ENCODE measurements at places on chromosomes 2 and 18.

- no peak for DNase-seq
Measured at GRCh38 chr2:186755066-186755465, 61.2 kb downstream of the FAM171B start.

GRCh38 chr18:11464129-11464528 lies 145.3 kb upstream of the SLC35G4 start:
- no peak for DNase-seq

GRCh38 chr2:222146488-222146887 lies 152.3 kb downstream of the PAX3 start:
- DNase-seq: no peak

GRCh38 chr18:43887491-43887890 lies 610.2 kb upstream of the SYT4 start:
- no peak for DNase-seq

DNA sequence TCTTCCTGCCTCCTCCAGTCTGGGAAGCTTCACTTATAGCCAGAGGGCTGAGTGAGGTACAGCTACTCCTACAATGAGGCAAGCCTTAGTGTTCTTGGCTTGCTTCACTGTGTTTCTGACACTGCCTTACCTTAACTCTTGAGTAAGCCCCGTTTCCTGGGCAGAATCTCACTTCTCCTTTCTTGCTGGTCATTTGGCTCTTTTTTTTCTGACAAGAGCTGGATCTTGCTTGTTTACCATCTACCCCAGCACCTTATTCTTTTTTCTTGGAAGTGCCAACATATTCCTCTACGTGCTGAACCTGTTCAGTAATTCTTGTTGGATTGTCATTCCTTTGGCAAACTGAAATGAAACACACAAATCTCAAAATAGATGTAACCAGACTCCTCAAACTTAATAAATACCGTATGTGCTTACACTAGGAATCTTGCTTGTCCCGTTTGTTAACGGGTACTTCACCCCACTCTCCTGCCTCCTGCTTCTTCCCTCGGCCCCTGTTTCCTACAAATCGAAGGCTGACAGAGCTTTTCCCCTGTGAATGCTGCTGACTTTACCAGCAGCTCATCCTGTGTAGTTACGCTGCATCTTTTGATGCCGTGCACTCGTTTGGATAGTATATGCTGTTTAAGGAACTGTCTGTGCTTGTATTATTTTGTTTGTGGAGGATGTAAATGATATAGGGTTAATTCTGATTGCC lies 132.2 kb downstream of the FMNL2 start:
- no peak for DNase-seq

DNA sequence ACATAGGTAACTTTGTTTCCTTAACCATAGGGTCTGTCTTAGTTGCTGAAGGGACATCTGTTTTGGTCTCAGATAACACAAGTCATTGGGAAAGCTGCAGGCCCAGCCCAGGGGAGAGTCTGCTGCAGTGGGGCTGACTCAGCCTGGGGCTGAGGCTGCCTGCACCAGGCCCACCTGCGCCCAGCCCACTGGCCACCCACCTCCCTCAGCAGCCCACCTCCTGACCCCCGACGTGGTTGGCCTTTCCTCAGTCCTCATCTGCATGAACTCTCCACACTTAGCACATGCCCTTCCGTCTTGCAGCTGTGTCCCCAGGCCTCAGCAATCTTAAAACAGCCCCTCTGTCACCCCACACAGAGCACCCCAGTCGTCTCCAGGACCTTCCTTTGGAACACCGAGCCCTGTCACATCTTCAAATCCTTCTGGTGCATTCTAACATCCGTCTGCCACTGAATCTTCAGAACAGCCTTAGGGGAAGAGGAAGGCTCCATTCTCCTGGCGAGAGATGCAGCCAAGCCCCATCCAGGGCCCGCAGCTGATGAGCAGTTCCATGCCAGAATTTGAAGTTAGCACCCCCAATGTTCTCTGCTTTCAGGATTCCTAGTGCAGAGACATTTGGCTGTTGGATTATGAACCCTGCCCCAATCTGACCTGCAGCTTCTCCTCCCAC lies 231.4 kb downstream of the SEPTIN10 start:
- DNase-seq: no peak

DNA sequence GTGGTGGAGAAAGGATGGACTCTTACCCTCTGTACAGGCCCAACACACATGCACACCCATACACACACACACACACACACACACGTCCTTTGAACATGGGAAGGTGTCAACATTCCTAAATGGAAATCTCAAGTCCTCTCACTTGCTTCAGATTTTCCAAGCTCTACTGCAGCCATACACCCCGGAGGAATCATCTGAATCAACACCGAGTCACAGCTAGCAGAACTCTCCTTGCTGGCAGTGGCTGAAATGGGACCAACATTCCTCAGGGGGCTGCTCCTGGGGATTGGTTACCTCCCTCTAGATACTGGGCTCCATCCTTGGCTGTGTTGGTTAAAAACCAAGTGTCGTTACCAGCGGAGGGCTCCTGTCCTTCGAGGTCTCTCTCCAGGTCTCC lies 112.7 kb downstream of the BCL11A start:
- no peak for DNase-seq

- DNase-seq: no peak
Measured at GRCh38 chr2:151774506-151774905, 40.2 kb upstream of the NEB start.

DNA sequence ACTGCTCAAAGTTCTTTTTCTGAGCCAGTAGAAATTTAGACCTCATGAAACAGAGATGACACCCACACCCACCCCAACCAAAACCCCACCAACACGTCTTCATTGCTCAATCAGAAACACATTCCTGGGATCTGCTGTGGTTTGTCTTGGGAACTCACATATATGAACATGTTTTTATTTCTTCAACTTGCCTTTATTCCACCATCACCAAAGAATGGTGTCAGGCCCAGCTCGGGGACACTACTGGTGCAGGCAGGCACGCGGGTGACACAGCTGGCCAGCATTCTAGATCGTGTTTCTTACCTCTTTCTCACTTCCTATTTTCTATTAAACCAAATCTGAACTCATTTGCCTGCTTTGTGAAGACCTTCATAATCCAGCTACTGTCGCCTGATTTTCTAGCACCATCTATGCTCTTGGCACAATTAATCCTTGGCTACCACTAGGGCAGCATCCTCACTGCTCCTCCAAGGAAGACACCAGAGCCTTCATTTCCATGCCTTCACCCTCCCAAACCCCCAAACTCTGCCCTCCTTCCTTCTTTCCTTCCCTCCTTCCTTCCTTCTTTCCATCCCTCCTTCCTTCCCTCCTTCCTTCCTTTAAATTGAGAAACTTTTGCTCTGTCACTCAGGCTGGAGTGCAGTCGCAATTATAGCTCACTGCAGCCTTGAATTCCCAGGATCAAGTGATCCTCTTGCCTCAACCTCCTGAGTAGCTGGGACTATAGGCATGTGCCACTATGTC lies 157.1 kb downstream of the BCL2 start:
- DNase-seq: peak; percentile 32

DNA sequence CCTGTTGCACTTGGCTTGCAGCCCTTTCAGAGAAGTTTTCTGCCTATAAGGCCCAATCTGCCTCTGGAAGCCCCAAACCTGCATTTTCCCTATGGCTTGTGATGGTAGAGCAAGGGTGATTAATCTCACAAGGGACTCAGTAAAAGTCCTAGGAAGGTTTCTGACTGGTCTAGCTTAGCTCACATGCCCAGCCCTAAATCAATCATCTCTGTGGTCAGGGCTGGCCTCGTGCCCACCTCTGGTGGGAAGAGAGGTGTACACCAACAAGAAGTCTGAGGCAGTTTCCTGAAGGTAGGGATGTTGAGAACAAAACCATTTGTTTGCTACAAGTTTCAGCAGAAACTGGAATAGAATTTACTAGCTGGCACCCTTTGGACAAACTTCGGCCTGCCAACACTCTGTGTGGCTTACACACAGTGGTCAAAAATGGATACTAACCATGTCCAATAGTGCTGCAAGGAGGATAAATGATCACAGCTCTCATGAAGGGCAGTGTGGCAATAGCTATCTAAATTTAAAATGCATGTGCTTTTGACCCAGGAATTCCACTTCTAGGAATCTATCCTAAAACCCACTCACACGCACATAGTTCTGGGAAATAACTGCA lies 96.4 kb downstream of the EN1 start:
- no peak for DNase-seq

DNA sequence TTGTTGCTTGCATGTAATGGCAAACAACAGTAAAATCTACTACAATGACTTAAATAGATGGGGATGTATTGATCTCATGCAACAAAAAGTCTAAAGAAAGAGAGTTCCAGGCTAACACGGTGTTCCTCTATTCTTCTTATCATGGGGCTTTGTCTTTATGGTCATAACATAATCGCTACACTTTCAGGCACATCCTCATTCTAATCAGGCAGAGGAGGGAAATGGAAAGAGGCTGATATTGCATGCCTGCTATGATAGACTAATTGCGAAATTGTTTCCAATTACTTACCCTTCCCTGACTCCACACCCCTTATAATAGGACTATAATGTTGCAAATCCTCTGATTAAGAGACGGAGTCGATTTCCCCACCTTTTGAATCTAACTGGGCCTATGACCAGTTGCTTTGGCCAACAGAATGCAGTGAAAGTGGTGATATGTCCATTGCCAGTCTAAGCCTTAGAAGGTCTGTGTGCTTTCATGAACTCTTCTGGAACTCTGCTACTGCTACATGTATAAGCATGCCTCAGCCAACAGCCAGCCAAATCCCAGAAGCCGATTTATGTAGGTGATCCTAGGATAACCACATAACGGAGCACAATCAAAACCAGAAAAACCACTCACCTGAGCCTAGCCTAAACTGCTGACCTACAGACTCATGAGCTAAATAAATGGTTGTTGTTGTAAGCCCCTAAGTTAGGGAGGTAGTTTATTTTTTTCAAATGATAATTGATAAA lies 180.3 kb upstream of the TACR1 start:
- no peak for DNase-seq

GRCh38 chr2:147487286-147487977 lies 357.4 kb upstream of the ACVR2A start:
- no peak for DNase-seq

DNA sequence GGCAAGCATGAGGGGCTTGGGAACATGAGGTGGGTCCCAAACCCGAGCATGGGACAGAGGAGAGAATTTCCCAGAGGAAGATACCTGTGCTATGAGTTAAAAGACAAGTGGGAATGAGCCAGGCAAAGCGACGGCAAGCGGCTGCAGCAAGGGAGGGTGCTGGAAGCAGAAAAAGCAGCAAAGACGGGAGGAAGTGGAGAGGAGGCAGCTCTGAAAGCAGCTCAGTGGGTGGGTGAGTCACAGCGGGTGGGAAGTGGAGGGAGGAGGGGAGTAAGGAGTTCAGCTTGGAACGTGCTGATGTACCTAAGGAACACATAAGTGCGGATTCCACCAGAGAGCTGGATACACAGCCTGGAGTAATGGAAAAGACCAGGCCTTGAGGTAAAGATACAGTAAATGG lies 41.4 kb downstream of the THUMPD2 start:
- DNase-seq: no peak

- DNase-seq: no peak
Measured at GRCh38 chr2:9126540-9126939, 80.1 kb upstream of the ASAP2 start.

DNA sequence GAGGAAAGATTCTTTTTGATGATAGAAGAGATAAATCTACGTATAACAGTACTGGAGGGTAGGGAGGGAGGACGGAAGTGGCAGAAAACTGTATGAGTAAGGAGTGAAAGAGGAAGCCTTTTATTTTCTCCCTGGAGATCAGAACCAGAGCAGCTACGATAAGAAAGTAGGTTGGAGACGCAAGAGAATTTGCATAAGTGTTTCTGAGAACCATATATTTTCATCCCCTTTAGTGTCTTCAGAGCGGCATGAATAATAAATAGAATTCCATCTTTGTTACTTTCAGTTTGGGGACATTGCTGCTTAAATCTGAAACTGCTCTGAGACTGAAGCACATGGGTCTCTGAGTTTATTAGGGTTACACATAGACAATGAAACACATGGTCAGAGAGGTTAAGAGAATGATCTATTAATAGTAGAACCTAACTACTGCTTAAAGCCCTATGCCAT lies 230.2 kb upstream of the TNP1 start:
- DNase-seq: no peak

DNA sequence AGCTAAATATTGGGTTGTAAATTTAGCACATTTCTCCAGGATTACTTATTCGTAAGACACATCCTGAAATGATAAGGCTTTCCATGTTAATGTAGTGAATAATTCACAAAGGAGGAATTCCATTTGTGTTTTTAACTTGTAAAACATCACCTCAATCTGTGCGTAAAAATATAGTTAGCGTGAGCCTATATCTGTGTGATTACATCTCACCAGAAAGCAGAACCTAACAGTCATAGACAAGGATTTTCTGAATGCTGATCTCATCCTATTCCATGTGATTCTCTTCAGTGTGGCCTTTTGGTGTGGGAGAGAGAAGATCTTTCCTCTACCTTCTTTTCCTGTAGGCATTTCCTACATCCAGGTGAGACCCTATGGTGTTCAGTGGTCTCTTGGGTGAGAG lies 263.2 kb upstream of the RASGRP3 start:
- DNase-seq: no peak

GRCh38 chr18:26442126-26442525 lies 106.2 kb downstream of the KCTD1 start:
- DNase-seq: no peak

DNA sequence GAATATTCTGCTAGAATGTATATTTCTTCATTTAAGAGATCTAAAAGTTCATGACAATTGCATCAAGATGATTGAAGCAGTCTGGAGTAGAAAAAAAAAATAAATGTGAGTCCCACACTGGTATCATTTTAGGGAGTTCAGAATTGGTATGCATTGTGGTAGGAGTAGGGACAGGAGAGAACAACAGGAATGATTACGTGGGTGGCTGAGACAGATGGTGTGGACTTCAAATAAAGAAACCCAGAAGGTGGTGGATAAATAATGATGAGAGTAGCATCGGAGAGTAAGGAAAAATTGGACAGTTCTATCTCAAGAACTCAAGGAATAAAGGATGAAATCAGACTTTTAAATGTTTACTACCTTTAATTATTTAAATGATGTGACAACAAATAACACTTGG lies 289.6 kb downstream of the GALNT13 start:
- no peak for DNase-seq

- DNase-seq: peak; percentile 53
Measured at GRCh38 chr2:8303322-8303832, 378.5 kb upstream of the ID2 start.

DNA sequence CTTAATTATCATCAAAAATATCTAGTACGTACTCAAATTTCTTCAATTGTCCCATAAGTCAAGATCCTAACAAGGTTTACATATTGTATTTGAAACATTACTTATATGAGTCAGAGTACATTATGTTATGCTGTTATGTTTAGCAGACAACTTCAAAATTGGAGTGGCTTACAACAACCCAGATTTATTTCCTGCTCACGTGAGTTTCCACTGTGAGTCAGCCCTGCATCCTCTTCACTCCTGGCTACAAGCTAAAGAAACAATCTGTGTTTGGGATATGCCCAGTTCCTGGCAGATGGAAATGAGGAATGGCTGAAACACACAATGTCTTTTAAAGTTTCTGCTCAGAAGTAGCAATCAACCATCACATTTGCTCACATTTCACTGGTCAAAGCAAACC lies 31.5 kb upstream of the TANC1 start:
- DNase-seq: no peak

DNA sequence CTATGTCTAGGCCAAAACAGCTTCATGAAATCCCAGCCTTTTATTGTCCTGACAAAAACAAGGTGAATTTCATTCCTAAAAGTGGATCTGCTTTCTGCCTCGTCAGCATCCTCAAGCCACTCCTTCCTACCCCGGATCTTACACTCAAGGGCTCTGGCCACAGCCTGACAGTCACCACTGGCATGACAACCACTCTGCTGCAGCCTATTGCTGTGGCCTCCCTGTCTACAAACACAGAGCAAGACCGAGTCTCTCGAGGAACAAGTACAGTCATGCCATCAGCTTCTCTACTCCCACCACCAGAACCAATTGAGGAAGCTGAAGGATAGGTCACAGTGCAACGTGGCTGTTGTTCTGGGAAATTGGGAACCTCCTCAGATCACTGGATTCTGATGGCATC lies 106.1 kb downstream of the ICA1L start:
- no peak for DNase-seq

All from stimulated activated CD4-positive, alpha-beta T cell treated with anti-CD3 and anti-CD28 coated beads, Interleukin-4, amount 100 ng/mL, for 1 hour (primary cell).